ENCODE measurements at places on chromosomes 12 and 14.

- DNase-seq = no peak
Measured at GRCh38 chr14:73105050-73105449, 31.3 kb upstream of the PSEN1 start.

DNA sequence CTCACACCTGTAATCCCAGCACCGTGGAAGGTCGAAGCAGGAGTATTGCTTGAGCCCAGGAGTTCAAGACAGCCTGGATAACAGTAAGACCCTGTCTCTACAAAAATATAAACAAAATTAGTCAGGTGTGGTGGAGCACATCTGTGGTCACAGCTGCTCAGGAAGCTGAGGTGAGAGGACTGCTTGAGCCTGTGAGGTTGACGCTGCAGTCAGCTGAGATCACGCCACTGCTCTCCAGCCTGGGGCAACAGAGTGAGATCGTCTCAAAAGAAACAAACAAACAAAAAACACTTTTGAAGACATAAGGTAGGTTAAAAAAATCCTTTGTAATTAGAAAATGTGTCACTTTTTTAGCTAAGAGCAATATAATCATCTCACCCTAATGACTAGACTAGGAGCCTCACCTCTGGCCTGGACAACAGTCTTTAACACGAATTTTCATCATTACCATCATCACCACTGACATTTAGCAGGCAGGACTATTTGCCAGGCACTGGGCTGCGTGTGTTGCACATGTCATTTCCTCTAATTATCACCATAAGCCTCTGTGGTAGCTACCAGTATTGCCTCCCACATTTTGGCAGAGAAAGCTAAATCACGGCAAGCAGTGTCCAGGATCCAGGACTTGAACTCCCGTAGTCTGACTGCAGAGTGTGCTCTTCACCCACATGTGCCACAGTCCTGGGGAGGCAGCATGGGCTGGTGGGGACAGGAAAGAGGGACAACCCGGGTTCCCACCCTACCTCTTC is 4.6 kb upstream of the SYCP3 start:
- peak; percentile 7 for DNase-seq

DNA sequence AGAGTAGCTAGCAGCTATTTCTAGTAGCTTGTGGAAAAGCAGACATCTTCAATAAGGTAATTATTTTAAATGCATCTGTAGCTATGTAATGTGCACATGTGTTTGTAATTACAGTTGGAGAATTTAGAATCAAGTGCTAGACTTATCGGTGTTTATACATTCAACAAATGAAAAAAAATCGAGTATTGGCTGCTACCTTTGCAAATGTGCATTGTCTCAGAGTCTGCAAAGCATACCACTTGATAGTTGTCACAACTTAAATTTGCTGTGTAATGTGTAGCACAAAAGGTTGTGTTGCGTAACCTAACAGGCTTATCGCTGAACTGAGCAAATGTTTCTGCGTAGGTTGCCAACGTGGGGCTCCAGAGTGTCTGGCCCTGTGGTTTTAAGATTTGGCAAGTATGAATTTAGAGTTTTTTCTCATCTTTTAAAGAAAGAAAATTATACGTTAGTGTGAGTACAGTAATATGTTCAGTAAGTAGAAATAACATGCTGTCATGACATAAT is 44.3 kb downstream of the TMTC2 start:
- DNase-seq = no peak

GRCh38 chr12:63844391-63845341 is at the start of gene SRGAP1:
Gene SRGAP1 (plus strand): TSS chr12:63844700. CDS start chr12:63844817, 117 bp downstream.
- peak; percentile 7 for DNase-seq

- DNase-seq = no peak
Measured at GRCh38 chr12:113220593-113221180, 577 bp upstream of the TPCN1 start.

- no peak for DNase-seq
Measured at GRCh38 chr14:100275214-100275613, 31.0 kb downstream of the SLC25A29 start.

GRCh38 chr12:58502226-58502625 is 418.1 kb downstream of the LRIG3 start:
- no peak for DNase-seq

DNA sequence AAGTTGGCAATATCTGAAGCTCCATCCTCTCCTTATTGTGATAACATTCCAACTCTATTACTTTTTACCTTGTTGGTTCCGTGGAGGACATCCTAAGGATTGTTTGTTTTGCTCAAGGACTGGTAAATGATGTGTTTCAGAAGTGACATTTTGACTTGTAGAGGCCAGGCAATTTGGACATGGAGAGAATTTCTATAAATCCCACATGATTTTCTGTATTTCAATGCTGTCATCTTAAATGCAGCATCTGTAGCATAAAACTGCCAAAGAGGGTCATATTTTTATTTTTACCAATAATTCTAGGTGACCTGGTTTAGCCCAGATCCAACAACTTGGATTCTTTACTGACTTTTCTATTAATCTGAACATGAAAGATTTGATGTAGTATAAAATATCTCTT is 328.4 kb downstream of the BMP4 start:
- DNase-seq = no peak

DNA sequence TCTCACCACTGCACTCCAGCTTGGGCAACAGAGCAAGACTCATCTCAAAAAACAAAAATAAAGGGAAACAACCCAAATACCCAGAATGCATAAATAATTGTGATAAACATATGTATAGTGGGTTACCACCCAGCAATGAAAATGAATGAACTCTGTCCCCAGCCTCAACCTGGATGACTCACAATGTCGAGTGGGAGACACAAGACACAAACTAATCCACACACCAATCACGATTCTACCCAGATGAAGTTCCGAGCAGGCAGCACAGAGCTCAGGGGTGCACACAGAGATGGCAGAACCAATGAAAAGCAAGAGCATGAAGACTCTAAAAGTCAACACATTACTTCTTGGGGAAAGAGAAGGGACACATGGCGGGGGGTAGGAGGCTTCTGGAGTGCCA is 27.1 kb downstream of the ABCB9 start:
- DNase-seq = no peak

DNA sequence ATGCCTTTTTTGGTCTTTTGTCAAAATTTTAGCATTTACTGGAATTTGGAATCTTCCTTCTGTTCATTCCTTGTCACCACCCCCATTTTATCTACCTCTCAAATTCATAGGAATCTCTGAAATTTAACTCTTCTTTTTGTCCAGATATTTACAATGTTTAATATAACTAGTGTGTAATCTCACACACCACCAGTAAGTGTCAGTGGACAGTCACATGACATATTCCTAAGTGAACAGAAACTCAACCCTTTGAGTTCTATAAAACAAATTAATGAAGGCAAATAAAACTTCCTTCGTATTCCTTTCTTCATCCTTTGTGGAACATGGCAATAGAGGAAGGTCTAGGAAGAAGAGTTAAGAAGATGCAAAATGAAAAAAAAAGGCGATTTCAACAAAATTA is 26.6 kb downstream of the ATF7 start:
- DNase-seq = no peak

GRCh38 chr12:57625261-57626032 is 7.6 kb downstream of the B4GALNT1 start:
- DNase-seq = no peak

DNA sequence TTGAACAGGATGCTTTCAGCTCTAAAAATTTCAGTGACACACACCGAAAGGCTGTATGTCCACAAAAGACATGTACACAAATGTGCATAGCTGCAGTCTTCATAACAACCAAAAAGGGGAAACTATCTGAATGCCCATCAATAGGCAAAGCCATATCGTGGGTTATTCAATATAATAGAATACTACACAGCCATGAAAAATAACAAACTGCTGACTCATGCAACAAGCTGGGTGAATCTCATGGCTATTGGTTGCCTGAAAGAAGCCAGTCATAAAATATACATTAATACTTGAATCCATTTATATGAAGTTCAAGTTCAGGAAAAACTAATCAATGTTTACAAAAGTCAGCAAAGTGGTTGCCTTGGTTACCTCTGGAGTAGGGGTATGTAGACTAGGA is 58.4 kb upstream of the RIN3 start:
- DNase-seq = no peak

- DNase-seq = no peak
Measured at GRCh38 chr12:46562625-46563225, 190.2 kb upstream of the SLC38A2 start.

- no peak for DNase-seq
Measured at GRCh38 chr12:11729439-11730150, 80.1 kb downstream of the ETV6 start.

- DNase-seq = no peak
Measured at GRCh38 chr12:132154341-132154761, 10.1 kb downstream of the NOC4L start.

DNA sequence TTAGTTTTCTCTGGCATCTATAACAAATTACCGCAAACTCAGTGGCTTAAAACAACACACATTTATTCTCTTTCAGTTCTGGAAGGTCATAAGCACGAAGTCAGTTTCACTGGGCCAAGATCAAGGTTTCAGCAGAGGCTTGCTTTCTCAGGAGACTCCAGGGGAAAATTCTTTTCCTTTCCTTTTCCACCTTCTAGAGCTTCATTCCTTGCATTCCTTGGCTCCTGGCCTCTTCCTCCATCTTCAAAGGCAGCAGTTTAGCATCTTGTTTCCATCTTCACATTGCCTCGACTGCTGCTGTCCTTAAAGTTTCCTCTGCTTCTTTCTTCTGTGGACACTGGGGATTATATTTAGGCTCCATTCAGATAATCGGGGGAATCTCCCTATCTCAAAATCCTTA is 106.1 kb downstream of the PDE3A start:
- no peak for DNase-seq

All from GM19239 (cell line).